ENCODE measurements at places on chromosomes 5 and 9. TPM values are rescaled to one million over a fixed set of nuclear protein-coding genes. Genes with fewer than 3 reads are reported as not detected.

DNA sequence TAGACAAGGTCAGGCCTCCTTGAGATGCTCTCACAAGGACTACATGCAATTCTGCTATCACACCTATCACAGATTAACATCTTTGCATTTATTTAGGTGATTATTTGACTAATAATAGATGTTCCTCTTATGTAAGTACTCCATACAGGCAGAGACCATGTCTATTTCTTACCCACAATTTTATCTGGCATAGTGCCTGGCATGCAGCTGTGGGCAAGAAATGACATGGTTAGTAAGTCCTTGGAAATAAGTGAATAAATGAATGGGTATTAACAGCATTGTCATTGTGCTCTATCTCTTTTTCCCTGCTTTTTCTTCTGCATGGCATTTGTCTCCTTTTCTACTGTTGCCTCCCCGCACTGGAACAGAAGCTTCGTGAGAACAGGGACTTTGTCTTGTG, 49.4 kb downstream of the SLC22A5 start:
- no peak overlapping the region for H3K27ac ChIP-seq
- DNase-seq: no peak
- peaks cover 14% of the 10 kb centered on the region for H3K4me1 ChIP-seq
- H3K4me3 ChIP-seq: no peak overlapping the region
- no peaks in the 10 kb centered on the region for H3K27me3 ChIP-seq
- H3K36me3 ChIP-seq: no peaks in the 10 kb centered on the region

GRCh38 chr5:155250596-155250995, 237.0 kb downstream of the KIF4B start:
- peaks cover 4% of the 10 kb centered on the region for H3K27me3 ChIP-seq
- no peak overlapping the region for H3K27ac ChIP-seq
- H3K4me1 ChIP-seq: peaks cover 5% of the 10 kb centered on the region
- DNase-seq: no peak

DNA sequence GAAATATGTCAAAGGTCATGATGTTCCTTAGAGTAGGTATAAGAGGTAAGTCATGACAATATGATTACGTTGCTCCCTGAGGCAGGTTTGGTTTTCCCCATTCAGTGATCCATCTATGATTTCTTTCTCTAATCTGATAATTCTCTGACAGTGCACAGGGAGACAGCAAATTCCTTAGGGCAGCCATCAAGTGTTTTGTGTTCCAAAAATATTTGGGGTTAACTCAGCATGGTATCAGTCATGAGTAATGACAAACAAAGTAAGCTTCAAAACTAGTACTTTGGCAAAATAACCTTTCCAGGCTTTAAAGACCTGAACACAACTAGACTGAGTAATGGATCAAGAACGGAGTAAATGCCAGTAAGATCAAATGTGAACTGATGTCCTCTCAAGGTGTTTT, 55.3 kb upstream of the SPATA31E1 start:
- no peaks in the 10 kb centered on the region for H3K36me3 ChIP-seq
- no peak overlapping the region for H3K4me3 ChIP-seq
- no peak overlapping the region for H3K27ac ChIP-seq
- no peaks in the 10 kb centered on the region for H3K4me1 ChIP-seq
- no peaks in the 10 kb centered on the region for H3K27me3 ChIP-seq
- DNase-seq: no peak

GRCh38 chr9:81002242-81002641, 687.1 kb downstream of the TLE1 start:
- H3K27me3 ChIP-seq: no peaks in the 10 kb centered on the region
- H3K36me3 ChIP-seq: no peaks in the 10 kb centered on the region
- no peak overlapping the region for H3K4me3 ChIP-seq
- no peak overlapping the region for H3K27ac ChIP-seq

- no peak for DNase-seq
- no peak overlapping the region for H3K27ac ChIP-seq
- peaks cover 21% of the 10 kb centered on the region for H3K27me3 ChIP-seq
- peaks cover 14% of the 10 kb centered on the region for H3K4me1 ChIP-seq
These were observed 4.3 kb upstream of the ITGA1 start for GRCh38 chr5:52783226-52783959.

GRCh38 chr9:133490865-133491655, 12.2 kb upstream of the SLC2A6 start:
- no peaks in the 10 kb centered on the region for H3K4me1 ChIP-seq
- no peak overlapping the region for H3K27ac ChIP-seq
- no peak for DNase-seq
- H3K27me3 ChIP-seq: no peaks in the 10 kb centered on the region

GRCh38 chr9:110830495-110830894, 161.9 kb downstream of the MUSK start:
- no peak for DNase-seq
- peaks cover 6% of the 10 kb centered on the region for H3K4me1 ChIP-seq
- H3K27ac ChIP-seq: no peak overlapping the region
- H3K27me3 ChIP-seq: no peaks in the 10 kb centered on the region
- H3K4me3 ChIP-seq: no peak overlapping the region
- H3K36me3 ChIP-seq: no peaks in the 10 kb centered on the region

DNA sequence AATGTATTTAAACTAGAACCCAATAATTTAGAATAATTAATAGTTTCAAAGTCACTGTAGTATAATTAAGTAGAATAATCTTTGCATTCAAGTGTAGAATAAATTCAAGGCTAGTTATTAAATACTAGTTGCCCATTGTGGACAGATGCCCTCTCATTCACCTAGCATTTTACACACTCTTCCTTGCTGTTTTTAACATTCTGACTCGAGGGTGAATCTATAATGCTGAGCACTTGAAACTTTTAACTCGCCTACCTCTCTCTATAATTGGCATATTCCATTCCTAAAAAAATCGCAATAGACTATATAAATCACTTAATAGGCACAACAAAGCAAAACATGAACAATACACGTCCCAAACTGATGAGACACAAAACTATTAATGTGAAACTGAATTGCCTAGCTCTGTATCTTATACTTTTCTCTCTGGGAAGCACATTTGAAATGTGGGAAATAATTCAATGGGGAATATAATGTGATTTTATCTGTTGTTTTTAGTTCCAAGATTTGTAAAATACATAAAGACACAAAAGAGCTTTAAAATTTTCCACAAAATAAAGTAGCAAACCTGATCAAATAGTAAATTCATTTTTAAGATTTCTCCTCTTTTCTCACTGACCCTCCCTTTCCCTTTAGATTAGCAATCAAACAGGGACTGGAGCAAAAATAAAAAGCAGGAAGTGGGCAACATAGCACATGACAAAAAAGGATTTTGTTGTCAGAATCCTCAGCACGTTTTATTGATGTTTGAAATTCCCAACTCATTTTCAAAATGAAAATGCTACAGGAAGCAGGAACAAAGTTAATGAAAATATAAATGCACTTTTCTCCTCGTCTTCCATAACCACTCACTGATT, 295.6 kb downstream of the PDE4D start:
- no peaks in the 10 kb centered on the region for H3K27me3 ChIP-seq
- no peak overlapping the region for H3K4me3 ChIP-seq
- H3K4me1 ChIP-seq: peaks cover 16% of the 10 kb centered on the region
- peak overlapping the region; percentile 93 for H3K27ac ChIP-seq

DNA sequence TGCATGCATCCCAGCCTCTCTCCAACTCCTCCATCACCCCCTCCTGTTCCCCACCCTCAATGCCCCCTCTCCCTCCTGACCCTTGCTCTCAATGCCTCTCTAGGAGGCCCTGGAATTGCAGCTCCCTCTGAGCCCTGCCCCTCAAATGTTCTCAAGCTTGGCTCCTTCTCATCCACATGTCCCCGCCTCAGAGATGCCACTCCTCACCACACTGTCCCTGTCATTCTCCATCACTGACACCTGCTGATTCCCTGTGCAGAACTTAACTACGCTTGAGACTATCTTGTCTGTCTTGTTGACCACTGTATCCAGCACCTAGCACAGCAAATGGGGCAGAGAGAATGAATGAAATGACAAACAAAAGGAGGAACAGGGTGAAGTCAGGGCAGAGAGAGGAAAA, 314.4 kb downstream of the SPOCK1 start:
- peaks cover 41% of the 10 kb centered on the region for H3K27me3 ChIP-seq
- H3K27ac ChIP-seq: no peak overlapping the region
- H3K4me1 ChIP-seq: no peaks in the 10 kb centered on the region

DNA sequence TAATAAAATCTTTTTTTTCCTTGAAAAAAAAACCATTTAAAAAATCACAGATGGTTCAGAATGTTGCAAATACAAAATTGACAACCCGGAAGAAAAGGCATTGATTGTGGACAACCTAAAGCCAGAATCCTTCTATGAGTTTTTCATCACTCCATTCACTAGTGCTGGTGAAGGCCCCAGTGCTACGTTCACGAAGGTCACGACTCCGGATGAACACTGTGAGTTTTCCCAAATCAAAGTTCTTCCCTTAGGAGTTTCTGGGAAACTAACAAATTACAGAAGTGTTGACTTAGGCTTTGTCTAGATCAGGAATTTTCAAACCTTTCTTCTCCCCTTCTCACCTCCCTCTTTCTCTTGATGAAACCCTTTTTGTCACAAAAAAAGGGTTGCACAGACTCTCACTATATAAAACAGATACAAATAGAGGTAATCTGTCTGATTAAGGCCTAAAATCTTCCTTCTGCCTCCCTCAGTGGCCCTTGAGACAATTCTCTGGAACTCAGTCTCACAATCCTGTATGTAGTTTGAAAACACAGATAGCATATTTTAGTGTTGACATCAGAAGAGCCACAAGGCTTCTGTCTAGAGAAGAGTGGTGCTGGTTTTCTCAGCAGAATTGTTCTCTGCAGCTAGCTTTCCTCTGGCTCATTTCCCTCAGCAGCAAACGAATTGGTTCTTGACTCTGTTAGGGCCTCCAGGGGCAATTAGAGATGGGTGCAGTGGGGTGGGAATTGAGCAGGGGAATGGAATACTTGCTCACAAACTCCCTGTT, 79.5 kb downstream of the OSMR start:
- H3K27ac ChIP-seq: no peak overlapping the region
- H3K27me3 ChIP-seq: no peaks in the 10 kb centered on the region
- H3K4me3 ChIP-seq: no peak overlapping the region
- no peaks in the 10 kb centered on the region for H3K4me1 ChIP-seq

- H3K36me3 ChIP-seq: peaks cover 3% of the 10 kb centered on the region
- H3K27me3 ChIP-seq: no peaks in the 10 kb centered on the region
- no peaks in the 10 kb centered on the region for H3K4me1 ChIP-seq
- no peak for DNase-seq
These were observed 47.5 kb upstream of the KIAA1958 start for GRCh38 chr9:112439171-112439570.

DNA sequence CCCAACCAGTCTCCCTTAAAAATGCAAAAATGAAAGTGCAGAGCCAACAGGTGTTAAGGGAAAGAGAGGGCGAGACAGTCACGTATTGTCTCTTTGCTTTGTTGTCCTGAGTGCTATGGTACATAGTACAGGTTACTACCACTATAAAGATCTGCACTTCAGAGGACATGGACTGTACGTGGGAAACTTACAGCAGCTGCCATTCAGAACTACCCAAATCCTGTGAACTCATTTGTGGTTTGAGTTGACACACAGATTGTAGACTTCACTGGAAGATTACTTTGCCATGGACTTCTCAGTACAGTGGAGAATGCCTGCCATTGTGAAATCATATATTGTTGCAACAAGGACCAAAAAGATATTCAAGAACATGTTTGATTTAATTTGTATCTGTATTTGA, 34.8 kb downstream of the FBXO38 start:
- H3K36me3 ChIP-seq: peaks cover 11% of the 10 kb centered on the region
- no peak overlapping the region for H3K4me3 ChIP-seq
- H3K27ac ChIP-seq: no peak overlapping the region
- H3K4me1 ChIP-seq: no peaks in the 10 kb centered on the region

- H3K4me1 ChIP-seq: peaks cover 9% of the 10 kb centered on the region
- H3K36me3 ChIP-seq: no peaks in the 10 kb centered on the region
- no peak overlapping the region for H3K27ac ChIP-seq
- H3K4me3 ChIP-seq: no peak overlapping the region
- DNase-seq: no peak
These were observed 20.0 kb downstream of the IRF1 start for GRCh38 chr5:132470596-132470995.

DNA sequence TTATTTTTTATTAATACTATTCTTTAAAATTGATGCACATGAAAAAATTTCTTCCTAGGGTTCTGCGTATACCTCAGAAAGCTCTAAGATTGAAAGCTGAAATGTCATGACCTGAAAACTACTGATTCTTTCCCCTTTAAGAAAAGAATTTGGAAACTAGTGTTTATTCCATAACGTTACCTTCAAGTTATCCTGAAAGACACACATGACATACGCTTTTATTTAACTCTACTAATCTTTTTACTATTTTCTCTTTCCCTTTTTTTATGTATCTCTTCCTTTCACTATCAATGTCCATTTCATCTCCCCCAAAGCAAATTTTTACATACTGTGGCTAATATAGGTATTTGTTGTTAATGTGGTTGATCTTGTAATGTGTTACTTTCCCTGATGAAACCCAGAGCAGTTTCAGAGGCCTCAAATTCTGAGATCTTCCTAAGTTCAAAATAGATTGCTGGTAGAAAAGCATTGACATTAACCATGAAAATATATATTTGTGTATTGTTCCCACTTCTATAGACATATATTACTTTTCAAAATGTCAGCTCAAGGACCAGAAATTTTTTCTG, 7.4 kb downstream of the NIPBL start:
- H3K36me3 ChIP-seq: peaks cover 5% of the 10 kb centered on the region
- no peaks in the 10 kb centered on the region for H3K27me3 ChIP-seq
- H3K27ac ChIP-seq: no peak overlapping the region
- no peak for DNase-seq

DNA sequence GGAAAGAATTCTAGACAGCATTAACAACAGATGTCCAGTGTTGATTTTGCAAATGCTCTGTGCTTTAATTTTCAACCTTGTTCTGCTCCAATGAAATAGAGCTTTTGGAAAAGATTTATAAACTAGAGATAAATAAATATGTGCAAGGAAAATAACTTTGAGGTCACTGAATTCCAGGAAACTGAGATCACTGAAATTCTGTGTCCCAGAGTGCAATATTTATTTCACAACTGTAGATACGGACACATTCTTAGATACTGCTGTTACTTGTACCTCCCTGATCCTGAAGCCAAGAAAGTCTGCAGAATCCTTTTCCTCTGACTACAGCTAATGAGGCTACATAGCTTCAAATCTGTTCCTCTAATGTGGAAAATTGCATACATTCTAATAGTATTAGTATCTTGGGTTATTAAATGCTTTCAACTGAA, 222.9 kb downstream of the DOCK8 start:
- no peak overlapping the region for H3K27ac ChIP-seq
- peaks cover 7% of the 10 kb centered on the region for H3K27me3 ChIP-seq
- H3K4me3 ChIP-seq: no peak overlapping the region
- H3K4me1 ChIP-seq: peaks cover 6% of the 10 kb centered on the region

The NUTM2F gene
- total RNA-seq: 0.09 TPM

The CORO2A gene
- 9.5 TPM for total RNA-seq

The LCN12 gene
- total RNA-seq: 0.50 TPM

The C9 gene
- not detected for total RNA-seq

The ECM2 gene
- total RNA-seq: not detected

The TAS2R1 gene
- total RNA-seq: not detected

The MACIR gene
- 27.2 TPM for total RNA-seq

The ZNF366 gene
- total RNA-seq: not detected

The PCDHB13 gene
- 3.6 TPM for total RNA-seq
